ENCODE measurements at places on chromosomes 16 and 17. TPM values are rescaled to one million over a fixed set of nuclear protein-coding genes. Genes with fewer than 3 reads are reported as not detected.

GRCh38 chr17:77071925-77072490, 68.8 kb upstream of the SEC14L1 start:
- DNase-seq = no peak

GRCh38 chr16:87323727-87324410, 6.7 kb upstream of the C16orf95 start:
- DNase-seq = no peak

The EFNB3 gene
- not detected for total RNA-seq

The CCDC144A gene
- total RNA-seq = 2.8 TPM

Data from left ventricle myocardium inferior (tissue), 1 donor.